ENCODE measurements at places on chromosomes 7 and 10.

- DNase-seq = no peak
Measured at GRCh38 chr7:4163565-4164203, 518.4 kb upstream of the FOXK1 start.

GRCh38 chr10:1370298-1370697 is 314.1 kb downstream of the WDR37 start:
- DNase-seq = no peak

GRCh38 chr7:55575733-55576132 is 3.4 kb upstream of the VOPP1 start:
- DNase-seq = no peak

DNA sequence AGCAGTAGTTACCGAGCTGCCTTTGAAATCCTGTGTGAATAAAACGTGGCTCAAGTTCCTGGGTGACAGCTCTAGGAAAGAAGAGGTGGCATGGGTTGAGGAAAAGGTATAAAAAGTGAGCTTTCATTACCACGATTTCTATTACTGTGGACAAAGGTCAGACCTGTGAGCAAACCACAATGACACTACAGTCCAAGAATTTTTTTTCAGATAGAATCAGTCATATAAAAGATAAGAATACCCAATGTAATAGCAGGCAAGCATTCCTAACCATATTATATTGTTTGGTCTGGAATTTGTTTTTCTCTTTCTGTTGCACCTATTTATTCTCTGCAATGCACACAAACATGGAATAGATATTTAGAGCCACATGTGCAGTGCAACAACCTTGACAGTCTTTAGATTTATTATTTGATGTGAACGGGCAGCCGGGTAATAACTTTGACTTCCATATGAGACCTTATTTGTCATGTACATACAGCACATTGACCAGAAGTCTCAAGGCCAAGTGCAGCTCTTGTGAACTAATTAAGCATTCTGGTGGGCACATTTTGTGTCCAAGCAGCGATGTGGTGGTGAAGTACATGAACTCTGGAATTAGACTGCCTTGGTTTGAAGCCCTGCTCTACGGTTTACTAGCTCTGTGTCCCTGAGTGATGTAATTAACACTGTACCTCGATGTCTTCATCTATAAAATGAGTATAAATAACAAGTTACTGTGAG is 156.8 kb downstream of the NRCAM start:
- no peak for DNase-seq

- DNase-seq = no peak
Measured at GRCh38 chr10:132483394-132483793, 54.2 kb upstream of the INPP5A start.

- DNase-seq = no peak
Measured at GRCh38 chr7:47730142-47730541, 148.2 kb upstream of the TNS3 start.

- DNase-seq = no peak
Measured at GRCh38 chr10:4025339-4025738, 240.3 kb upstream of the KLF6 start.

- no peak for DNase-seq
Measured at GRCh38 chr7:24733414-24734060, 23.7 kb downstream of the GSDME start.

DNA sequence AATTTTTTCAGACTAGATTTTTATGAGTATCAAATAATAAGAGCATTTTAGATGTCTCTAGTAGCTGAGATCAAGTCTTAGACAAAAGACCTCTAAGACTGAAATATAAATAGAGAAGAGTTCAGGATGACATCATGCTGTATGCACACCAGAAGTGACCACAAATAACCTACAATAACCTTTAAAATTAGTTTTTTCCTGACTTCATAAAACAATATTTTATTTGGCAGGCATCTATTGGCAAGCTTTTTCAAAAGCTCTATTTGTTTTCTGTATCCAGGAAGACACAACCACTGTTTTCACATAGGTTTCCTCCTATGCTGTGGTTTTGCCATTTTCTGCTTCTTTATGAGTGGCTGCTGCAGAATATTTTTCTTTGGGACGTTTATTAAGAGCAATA is 359.1 kb downstream of the CRPPA start:
- peak; percentile 53 for DNase-seq

- no peak for DNase-seq
Measured at GRCh38 chr7:106737202-106737562, 76.2 kb upstream of the CCDC71L start.

DNA sequence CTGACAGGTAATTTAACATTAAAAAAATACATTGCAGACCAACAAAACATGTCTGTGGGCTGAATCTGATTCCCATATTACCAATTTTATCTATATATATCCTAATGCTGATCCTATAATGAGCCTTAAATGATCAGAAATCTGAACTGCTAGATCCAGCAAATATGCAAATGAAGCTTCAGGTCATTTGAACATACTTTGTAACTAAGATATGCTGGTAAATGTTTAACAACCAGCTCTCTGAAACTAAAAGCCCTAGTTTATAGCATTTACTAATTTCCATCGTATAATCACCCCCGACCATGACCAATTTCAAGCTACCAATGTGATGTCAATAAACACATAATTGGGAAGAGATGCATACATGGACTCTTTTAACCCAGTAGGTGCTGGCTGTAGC is 42.1 kb downstream of the PANK1 start:
- no peak for DNase-seq
